NCI-H510A treated with DMSO at 0.1 percent for 48 hours (cell line): ENCODE measurements at places on chromosomes 5 and 9.

DNA sequence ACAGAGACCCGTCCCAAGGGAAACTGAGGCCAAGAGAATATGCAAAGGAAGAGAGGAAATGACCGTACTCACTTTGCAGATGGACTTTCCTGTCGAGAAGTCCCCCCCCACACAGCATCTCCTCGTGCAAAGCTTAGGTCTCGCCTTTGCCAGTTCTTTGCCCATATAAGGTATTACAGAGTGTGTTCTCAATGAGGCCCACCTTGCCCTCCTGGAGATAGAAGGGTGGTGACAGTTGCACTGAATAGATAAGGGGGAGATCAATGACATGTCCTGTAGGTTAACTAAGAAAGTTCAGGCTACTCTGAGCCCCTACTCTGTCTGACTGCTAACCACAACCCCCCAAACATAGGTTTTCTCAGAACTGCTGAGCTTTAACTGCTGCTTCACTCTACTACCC, 68.2 kb upstream of the SPTLC1 start:
- no peak for DNase-seq

DNA sequence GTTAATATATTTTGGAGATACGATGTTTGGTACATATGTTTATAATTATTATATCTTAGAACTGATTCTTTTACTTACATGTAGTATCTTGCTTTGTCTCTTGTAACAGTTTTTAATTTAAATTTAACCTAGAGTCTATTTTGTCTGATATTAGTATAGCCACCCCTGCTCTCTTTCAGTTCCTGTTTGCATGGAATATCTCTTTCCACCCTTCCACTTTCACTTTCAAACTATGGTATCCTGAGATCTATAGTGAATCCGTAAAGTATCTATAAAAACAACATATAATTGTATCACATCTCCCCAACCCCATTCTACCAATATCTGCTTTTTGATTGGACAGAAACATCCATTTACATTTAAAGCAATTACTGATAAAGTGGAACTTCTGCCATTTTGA, 7.2 kb downstream of the IRGM start:
- DNase-seq: no peak

DNA sequence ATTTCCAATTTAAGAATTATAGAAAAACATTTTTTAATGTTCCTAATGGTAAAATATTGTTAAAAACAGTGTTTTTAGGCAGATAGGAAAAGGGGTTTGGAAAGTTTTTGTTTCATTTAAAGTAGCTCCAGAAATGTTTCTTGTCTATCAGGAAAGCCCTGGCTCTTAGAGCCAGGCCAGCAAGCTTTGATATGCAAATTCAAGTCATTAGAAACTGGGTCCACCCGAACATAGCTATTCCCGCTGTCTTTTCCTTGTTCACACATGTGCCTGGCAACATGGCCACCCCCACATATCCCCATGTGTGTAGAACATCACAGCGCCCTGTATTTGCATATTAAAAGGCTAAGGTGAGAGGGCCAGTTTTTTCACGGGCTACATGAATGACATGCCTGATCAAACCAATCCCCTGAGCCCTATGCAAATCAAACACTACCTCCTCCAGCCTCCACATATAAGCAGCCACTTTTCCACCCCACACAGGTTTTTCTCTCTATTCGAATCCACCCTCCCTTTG, 925.3 kb upstream of the CDH10 start:
- no peak for DNase-seq

DNA sequence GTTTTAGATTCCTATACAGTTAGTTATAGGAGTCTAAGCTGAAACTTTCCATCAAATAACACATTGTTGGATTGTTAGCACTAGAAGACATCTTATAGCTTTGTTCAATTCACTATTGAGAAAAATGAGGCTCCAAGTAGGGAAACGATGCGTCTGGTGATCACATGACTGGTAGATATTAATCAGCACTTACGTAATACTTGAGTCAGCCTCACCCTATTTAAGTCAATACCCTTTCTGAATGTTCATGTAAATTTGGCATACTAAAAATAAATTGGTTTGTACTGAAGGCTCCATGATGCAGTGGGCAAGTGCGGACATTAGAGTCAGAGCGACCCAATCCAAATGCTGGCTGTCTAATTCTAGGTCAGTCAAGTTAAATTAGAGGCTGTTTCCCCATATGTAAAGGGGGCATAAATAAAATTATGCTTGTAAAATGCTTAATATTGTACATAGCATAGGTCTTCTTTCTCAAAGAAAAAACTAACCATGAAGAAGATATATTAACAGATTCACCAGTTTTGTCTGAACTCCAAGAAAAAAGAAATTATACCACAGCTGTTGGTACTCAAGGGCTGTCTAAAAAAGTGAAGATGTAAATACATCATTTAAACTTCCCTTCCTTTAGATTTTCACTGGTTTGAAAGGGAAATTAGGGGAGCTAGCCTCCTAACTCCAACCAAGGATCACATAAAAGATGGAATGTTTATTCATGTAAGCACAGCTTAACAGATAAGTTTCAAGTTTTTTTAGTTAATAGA, 406.6 kb upstream of the TLE4 start:
- DNase-seq: no peak

- DNase-seq: no peak
Measured at GRCh38 chr5:42020788-42021530, 95.9 kb downstream of the FBXO4 start.

GRCh38 chr5:95022967-95023695, 261.8 kb downstream of the MCTP1 start:
- no peak for DNase-seq

GRCh38 chr9:130419521-130420035, 25.2 kb upstream of the ASS1 start:
- DNase-seq: no peak

GRCh38 chr9:129994882-129995281, 48.1 kb downstream of the FNBP1 start:
- no peak for DNase-seq

DNA sequence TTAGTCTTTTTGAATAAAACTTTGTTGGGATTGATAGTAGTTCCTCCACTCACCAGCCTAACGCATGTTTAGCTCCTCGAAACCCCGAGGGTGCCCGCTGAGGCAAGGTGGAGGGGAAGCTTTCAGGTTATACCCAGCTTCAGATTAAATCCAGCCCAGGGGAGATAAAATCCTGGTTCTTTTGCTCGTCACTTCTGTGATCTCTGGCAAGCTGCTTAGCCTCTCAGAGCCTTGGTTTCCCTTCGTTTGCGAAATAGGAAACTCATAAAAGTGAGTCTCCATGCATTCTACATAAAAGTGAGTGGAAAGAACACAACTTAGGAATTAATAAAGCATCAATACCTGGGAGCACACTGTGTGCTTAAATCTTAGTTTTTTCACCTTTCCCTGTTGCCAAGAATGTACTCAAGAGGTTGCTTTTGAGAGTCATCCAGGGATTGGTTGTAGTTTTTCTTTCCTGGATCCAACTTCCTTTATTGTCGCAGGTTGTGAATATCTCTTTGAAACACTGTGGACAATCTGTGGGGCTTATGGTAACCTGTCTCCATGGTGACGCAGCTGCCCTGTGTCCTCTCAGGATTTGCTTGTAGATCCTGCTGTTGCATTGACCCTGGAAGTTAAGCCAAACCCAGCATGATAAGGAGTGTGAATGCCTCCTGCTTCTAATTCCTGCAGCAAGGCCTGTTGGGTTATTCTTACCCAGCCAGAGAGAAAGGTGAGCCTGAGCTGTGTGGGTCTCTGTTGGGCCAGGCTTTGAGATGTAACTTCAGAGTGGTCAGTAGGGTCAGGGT, 2.0 kb downstream of the GALNT12 start:
- no peak for DNase-seq

DNA sequence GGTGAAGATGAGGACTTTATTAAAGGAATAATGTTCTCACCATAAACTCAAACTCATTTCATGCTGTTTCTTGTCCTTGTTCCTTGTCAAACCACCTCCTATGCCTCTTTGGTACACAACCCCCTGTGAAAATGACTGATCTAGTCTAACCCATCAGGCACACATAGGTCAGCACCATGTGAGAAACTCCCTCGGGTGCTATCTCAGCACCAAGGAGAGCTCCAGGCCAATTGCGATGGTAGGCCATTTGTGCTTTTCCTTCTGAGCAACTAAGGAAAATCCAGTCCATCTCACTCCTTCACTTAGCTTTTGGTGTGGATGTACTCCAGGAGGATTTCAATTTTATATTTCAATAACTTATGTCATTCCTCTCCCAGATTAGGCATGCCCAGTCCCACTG, 199.8 kb downstream of the ZNF608 start:
- DNase-seq: no peak

DNA sequence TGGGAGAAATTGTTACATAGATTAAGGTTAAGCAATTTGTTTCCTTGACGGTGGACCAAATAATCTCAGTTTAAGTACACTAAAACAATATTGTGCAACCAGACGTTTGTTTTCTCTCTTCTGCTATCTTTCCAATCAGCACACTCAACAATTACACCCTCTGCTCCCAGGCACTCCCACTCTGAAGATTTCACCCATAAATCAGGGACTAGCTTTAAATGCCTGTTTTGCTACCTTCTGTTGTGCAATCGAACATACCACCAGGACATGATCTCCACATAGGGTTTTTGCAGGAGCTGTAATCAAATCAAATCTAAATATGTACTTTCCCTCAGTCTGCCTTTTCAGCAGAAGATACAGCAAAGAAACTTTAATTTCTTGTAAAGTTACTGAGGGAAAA, 405.8 kb upstream of the TLE4 start:
- DNase-seq: no peak

DNA sequence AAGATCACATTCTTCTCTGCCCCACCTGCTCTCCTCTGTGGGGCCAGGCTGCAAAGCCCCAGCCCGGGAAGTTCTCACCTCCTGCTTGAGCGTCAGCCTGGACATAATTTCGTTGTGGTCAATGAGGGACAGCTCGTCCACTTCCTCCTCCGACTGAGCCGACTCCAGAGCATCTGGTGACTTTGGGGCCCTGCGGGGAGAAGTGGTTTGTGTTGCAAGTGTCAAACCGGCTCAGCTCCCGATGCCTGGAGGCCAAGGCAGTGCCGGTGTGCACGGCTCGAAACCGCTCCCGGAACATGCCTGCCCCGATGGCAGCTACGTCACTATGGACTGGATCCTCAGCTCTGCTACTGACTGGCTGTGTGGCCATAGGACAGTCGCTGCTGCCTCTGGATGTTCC, 52.8 kb downstream of the PRRT1B start:
- DNase-seq: no peak

DNA sequence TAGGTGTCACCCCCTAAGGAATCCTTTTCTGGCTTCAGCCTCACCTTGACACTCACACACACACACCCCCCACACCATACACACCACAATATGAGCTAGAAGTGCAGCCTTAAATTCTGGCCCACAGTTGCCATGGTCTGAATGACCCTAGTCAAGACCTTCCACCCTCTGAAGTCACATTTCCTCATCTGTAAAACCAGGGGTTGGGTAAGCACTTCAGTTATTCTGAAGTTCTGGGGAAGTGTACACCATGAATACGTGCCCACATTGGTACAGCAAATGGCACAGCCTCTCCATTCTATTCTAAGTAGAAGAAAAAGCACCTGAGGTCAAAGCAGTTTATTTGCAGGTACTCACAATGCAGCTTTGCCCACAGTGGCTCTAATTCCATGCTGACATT, 372.8 kb upstream of the KLF4 start:
- no peak for DNase-seq

- no peak for DNase-seq
Measured at GRCh38 chr9:18333157-18333556, 140.8 kb upstream of the ADAMTSL1 start.

GRCh38 chr5:80181618-80182211, 74.1 kb downstream of the SERINC5 start:
- DNase-seq: peak; percentile 81

DNA sequence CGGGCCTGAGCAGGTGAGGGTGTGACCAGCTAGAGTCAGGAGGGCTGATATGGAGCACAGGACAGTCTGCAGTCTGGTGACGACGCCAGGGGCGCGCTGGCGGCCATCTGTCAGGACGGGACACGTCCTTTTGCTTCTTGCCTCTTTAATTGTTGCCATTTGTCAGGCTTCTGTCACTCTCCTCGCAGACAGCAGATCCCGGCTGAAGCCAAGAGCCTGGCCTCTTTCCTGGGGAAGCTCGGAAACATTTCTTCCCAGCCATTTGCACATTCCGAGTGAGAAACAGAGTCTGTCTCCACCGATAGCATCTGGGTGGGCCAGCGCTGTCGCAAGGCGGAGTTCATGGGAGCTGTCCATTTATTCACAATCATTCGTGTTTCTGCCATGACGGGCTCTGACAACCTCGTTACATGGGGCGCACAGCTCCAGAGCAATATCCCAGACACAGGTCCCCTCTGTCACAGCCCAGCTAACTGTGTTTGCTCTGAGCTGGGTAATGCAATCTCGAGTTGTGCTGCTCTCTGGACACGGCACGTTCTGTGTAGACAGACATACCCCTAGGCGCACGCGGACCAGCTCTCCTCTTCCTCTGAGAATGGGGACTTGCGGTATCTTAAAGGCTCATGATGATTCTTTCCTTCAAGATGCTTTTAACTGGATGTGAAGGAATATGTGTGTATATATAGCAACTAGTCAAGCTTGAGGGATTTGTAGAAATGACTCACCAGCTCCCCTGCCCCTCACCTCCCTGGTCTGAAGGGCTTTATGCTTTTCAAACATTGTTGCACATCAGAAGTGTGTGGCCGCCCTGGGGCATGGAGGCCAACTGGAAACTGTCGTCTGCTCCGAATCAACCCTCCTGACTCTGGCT, 105.3 kb upstream of the FCN2 start:
- no peak for DNase-seq

DNA sequence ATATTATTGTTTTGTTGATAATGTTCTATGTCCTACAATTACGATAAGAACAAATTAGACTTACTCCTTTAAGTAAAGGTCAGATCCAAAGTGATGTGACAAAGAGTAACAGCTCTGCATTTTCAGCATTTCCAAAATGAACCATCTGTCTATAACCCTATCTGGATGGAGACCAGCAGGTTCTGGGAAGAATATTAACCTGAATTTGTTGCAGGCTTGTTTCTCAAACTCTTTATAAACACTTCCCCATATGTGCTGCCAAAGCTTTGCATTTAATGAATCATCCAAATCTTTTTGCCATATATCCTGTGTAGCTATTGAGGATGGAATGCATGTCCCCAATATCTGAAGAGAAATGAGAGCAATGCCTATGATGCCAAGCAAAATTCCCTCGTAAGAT, 198.9 kb upstream of the SLC27A6 start:
- no peak for DNase-seq

GRCh38 chr9:118162716-118163115, 458.5 kb downstream of the TLR4 start:
- no peak for DNase-seq

DNA sequence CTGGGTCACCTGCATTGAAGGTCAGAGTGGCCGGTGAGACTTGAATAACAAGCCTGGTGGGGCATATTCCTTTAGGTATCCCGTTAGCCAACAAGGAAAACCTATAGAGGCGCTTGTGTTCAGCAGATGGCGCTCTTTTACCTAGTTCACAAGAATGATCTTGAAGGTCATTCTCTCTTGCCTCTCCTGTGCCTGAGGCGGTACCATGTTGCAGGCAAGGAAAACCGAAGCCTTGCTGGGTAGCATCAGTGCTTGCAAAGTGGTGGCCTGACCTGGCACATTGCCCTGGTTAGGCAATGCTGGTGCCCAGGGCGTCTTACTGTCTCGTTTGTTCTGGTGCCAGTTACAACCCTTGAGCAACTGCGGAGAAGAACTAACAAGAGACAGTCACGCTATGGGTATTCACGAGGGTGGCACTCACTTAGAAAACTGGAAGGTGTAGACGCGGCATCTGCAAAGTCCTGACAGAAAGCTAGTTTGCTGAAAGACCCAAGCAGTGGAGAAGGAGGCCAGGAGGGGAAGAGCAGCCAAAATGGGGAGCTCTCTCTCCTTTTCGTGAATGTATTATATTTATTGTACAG, 56.7 kb downstream of the AOPEP start:
- DNase-seq: peak; percentile 96
